ENCODE measurements at places on chromosomes 13 and 19.

DNA sequence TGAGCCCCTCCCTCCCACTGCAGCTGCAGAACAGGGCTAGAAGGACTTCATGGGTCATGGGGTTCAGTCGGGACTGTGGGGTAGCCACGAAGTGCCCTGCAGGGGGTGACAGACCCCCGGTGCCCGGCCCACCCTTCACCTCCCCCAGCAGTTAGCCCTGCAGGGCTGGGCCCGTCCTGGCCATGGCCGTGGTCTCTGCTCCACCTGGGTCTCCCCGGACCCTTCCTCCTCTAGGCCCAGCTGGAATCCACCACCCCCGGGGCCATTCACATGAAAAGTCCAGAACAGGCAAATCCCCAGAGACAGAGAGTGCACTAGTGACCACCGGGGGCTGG is 17.3 kb downstream of the MKNK2 start:
- DNase-seq, result no peak

DNA sequence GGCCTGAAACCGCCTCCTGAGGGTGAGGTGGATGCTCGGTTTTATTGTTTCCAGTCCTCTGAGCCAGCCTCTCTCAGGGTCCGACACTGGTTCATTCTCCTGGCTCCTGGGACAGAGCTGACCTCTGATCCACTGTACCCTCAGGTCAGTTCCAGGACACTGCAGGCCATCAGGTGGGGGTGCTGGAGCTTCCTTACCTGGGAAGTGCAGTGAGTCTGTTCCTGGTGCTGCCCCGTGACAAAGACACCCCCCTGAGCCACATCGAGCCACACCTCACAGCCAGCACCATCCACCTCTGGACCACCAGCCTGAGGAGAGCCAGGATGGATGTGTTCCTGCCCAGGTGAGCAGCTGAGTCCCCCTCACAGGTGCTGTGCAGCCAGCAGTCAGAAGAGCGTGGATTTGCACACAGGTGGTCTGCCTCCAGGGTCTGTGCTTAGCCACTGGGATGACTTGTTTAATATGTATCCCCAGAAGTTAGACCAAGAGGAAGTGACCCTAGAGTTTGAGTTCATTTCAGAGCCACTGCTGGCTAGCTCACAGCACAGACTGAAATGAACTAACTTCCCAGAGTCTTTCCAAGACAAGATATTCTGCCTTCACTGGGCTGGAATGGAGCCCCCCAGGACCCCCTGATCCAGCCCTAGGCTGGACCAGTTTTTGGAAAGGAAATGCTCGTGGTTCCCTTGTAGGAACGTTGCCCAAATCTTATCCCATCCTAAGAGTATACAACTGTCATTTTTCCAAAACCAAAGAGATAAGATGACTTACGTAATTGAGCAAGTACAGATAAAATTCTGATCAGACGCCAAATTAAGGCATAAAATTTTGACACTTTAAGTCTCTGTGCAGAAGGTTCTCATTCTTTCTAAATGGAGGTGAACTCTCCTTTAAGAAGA is 8.8 kb downstream of the SERPINE3 start:
- DNase-seq, result no peak

- no peak for DNase-seq
These were observed 133.9 kb downstream of the SLITRK6 start for GRCh38 chr13:85665286-85665685.

GRCh38 chr13:101384929-101385328 is 31.4 kb downstream of the NALCN start:
- DNase-seq, result no peak

DNA sequence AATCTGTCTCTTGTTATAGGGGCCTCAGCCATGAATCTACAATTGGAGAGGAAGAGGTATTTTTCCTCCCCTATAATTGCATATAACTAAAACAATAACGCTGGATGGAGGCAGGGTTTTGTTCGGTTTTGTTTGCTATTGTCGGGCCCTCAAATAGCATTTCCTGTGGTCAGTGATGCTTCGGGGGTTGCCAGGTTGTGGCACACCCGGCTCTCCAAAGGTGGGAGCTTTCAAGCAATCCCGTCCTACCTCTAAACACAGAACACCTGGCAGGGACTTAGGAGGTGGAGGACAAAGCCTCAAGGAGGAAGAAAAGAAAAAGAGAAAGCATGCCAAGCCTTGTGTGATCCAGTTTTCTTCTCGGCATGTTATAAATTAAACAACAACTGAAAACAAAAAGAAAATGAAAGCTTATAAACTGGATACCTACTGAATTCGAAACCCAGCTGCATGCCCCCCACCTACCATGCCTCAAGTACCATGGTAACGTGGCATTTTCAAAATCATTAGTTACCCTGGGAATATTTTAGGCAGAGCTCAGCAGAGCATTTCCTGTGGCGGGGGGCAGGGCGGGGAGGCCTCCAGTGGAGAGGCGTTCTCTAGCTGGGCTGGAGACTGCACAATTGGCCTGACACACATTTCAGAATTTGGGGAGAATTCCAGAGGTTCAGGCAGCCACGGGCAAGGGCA is 213.8 kb downstream of the DCLK1 start:
- DNase-seq, result no peak

DNA sequence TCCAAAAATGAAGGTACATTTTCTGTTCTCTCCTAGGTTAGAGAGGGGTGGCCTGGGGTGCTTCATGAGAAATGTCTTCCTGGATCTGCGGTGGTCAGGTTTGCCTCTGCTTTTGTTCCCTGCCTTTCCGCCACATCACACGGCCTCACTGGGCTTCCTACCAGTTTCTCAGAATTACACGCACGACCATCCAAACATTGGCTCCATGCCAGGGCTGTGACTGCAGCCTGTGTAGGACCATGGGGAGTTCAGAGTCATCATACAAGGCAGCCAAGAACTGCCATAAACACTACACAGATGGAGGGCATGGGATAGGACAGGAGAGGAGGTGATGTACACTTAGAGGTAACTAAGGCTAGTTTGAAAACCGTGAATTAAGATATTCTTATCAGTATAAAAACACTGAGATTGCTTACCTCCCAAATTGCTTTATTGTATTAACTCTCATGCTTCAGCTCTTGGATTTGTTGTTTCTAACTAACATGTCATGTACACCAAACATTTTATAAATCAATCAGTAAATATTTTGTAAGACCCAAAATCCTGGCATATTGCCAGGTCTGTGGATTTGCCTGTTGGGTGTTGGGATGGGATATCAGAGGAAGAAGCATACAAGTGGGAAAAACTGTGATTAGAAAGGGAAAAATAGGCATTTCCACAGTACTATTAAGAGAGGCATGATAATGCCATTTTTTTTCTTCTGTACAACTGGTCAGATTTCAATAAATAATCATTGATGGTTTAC is 45.2 kb downstream of the CDADC1 start:
- no peak for DNase-seq

DNA sequence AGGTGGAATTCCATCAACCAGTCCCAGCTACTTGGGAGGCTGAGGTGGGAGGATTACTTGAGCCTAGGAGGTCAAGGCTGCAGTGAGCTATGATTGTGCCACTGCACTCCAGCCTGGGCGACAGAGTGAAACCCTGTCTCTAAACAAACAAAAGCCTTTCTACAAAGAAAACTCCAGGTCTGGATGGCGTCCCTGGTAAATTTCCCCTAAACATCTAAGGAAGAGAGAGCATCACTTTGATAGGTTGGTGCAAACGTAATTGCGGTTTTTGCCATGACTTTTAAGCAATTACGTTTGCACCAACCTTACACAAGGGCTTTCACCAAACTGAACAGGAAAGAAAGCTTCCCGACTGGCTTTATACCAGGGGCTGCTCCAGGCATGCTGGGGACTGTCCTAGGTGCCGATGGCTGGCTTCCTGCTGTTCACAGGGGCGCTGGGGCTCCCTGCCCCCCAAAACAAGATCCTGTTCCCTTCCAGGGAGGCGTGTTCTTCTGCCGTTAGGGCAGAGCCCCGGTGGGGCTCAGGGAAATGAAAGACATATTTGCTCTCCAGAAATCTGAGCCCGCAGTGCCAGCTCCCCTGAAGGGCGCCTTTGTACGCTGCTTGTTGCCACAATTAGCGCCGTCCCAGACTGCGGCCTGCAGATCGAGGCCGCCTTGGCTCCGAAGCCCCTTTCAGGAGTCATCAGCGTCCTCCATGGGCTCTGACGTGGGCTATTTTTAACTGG is 38.7 kb upstream of the KLF2 start:
- DNase-seq, result no peak

- DNase-seq, result no peak
These were observed 25.6 kb downstream of the UBXN6 start for GRCh38 chr19:4431808-4432674.

DNA sequence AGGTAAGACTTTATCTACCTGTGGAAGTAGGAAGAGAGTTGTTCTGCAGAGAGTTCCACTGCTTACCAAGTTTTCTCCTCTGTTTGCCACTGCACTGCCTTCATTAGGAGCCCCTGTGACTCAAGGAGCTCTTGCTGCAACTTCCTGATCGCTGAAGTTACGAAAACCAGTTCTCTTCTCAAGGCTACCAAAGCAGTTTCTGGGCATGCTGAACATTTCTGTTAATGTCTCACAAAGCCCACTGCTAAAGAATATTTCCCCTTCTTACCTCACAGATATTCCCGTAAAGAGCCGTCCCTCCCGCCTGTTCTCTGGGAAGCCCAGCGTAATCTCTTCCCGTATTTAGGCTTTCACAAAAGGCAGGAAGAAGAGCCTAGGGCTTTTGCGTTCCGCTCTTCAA is 82.6 kb upstream of the OXGR1 start:
- DNase-seq, result no peak

GRCh38 chr19:38420935-38421334 is 5.1 kb downstream of the RASGRP4 start:
- DNase-seq, result no peak

- no peak for DNase-seq
These were observed 35.6 kb upstream of the ZNF507 start for GRCh38 chr19:32309711-32310390.

- DNase-seq, result peak; percentile 66
These were observed 170.0 kb downstream of the KDM4B start for GRCh38 chr19:5138606-5139582.

GRCh38 chr13:109577191-109577700 is 209.1 kb downstream of the IRS2 start:
- DNase-seq, result no peak

- no peak for DNase-seq
These were observed 1.7 kb downstream of the SMIM24 start for GRCh38 chr19:3478409-3479176.
